ACHN (cell line): ENCODE measurements at places on chromosomes 2 and 18.

- peak; percentile 67 for DNase-seq
Measured at GRCh38 chr2:230671117-230671516, 41.5 kb upstream of the CAB39 start.

- no peak for DNase-seq
Measured at GRCh38 chr2:80852079-80852807, 547.7 kb upstream of the LRRTM1 start.

- DNase-seq: no peak
Measured at GRCh38 chr18:74505776-74506175, 9.6 kb downstream of the CNDP2 start.

DNA sequence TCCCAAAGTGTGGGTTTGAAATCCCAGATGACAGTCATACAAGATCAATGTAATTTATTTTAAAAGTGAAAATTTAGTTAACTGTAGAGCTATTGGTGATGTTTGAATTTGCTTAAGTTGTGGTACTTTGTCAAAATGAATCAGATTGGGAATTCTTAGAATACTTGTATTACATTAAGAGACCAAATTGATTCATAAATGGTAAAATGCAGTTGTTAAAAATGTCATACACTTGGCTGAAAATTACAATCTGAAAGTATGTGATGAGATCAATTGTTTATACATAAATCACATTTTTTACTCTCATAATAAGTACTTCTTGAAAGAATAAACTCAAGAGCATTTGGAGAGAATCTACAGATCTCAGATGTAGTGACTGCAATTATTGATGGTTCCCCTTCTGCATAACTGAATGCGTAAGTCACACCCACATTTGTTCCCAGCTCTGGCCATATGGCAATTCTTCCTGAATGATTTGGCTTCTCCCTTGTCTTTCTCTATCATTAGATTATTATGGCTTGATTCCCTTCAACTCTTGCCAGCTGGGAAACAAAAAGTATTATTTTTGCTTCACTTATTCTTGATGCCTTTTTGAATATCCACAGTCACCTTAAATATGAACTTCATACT, 558.5 kb downstream of the CPS1 start:
- DNase-seq: no peak

- DNase-seq: no peak
Measured at GRCh38 chr18:70029163-70029562, 81.5 kb upstream of the CD226 start.

- no peak for DNase-seq
Measured at GRCh38 chr18:59820663-59821062, 79.1 kb upstream of the PMAIP1 start.

GRCh38 chr2:109448946-109449788, 164.6 kb downstream of the SEPTIN10 start:
- no peak for DNase-seq

DNA sequence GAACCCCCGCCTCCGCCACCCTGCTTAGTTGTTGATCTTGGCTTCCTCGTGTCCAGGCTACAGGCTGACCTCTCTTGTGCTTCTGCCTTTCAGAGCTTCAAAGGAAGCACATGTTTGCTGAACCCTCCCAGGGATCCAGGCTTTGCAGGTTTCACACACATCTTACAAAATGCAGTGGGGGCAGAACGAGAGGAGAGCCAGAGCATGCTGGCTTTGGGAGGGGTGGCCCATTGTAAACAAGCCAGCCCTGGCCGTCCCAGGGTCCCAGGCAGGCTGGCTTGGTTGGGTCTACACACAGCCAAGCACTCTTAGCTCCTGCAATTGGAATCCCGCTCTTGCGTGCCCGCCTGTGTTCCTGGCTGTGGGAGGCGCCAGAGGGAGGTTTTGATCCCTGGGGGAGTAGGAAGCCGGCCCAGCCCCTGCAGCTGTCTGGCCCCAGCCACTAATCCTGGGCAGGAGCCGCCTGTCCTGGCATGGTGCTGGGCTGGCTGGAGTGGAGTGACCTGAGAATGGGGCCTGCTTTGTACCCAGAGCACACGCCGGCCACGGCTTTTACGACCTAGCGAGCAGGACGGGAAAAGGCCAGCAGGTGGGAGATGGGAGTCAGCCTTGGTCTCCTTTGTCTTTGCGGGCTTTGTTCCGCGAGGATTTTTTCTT, 53.9 kb downstream of the SH3BP4 start:
- no peak for DNase-seq

DNA sequence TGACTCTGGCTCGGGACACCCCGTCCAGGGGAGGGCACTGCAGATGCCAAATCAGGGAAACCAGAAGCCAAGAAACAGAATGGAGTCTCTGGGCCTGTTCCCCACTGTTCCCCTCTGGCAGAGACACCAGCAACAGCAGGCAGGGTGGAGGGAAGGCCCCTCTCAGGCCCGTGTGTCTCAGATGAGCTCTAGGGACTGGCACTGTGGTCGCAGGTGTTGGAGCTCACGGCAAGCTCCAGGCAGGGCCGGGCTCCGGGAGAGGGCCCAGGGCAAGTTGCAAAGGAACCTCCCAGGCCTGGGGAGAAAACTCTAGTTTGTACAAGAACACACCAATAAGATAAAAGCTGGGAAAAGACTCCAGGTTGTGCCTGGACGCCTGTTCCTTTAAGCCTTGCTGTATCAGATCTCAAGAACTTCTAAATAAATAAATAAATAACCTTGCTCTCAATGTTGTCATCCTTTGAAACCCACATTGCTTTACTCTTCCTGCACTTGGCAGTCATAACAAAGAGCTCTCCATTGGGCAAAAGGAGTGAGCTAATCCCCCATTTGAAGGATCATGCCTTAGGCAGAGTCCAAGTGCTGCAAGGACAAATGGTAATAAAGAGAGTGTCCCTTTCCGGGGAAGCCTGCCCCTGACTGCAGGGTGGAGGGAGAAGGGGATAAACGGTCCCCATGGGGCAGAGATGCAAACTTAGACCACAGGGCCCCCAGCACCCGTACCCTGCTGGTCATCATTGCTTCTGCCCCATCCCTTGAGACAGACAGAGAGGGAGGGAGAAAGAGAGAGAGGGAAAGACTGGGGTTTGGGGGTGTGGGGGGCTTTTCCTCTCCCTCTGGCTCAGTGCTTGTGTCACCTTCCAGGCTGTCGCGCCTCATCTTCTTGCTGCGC, 33.3 kb downstream of the CNGA3 start:
- DNase-seq: no peak

- no peak for DNase-seq
Measured at GRCh38 chr2:96412307-96413258, 77.0 kb downstream of the NCAPH start.

GRCh38 chr2:137036619-137037018, 271.3 kb downstream of the THSD7B start:
- DNase-seq: no peak

DNA sequence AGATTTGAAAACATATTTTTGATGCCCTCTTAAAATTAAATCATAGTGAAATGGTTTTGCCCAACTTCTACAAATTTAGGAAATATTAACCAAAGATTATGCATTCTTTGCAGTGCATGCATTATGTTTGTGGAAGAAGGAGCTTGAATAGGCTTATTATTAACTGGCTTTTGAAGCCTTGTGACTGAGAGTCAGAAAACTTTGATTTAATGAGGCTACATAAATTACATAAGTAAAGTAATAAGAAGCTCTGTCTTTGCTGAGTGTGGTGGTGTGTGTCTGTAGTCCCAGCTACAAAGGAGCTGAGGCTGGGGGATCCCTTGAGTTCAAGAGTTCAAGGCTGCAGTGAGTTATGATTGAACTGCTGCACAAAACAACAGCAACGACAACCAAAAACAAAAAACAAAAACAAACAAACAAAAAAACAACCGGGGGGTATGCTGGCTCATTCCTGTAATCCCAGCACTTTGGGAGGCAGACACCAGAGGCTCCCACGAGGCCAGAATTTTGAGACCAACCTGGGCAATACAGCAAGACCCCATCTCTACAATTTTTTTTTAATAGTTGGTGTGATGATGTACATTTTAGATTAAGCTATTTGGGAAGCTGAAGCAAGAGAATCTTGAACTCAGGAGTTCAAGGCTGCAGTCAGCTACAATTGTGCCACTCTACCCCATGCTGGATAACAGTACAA, 57.0 kb upstream of the LRRTM4 start:
- DNase-seq: peak; percentile 49

DNA sequence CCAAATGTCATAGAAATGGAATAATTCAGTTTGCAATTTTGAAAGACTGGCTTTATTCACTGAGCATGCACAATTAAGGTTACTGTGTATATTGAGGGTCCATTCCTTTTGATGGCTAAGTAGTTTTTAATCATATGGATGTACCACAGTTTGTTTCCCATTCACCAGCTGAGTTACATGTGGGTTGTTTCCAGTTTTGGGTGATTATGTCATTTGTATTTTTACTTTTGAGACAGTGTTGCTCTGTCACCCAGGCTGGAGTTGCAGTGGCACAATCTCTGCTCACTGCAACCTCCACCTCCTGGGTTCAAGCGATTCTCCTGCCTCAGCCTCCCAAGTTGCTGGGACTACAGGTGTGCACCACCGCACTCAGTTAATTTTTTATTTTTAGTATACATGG, 80.8 kb upstream of the MGAT4A start:
- no peak for DNase-seq

- DNase-seq: no peak
Measured at GRCh38 chr2:98025481-98026037, 29.8 kb upstream of the TMEM131 start.

GRCh38 chr2:186737732-186738508, 44.1 kb downstream of the FAM171B start:
- no peak for DNase-seq

- DNase-seq: no peak
Measured at GRCh38 chr18:2869207-2869606, 22.4 kb downstream of the EMILIN2 start.

GRCh38 chr2:55526174-55526573, 6.7 kb downstream of the CFAP36 start:
- no peak for DNase-seq

GRCh38 chr2:151632993-151633565, 101.2 kb downstream of the NEB start:
- peak; percentile 49 for DNase-seq

GRCh38 chr2:62884086-62884485, 166.5 kb upstream of the OTX1 start:
- DNase-seq: no peak

GRCh38 chr2:181241366-181241765, 215.8 kb upstream of the ITGA4 start:
- DNase-seq: no peak

GRCh38 chr2:217900010-217900779, 102.6 kb downstream of the TNS1 start:
- no peak for DNase-seq

- DNase-seq: no peak
Measured at GRCh38 chr18:10860928-10861327, 288.4 kb downstream of the PIEZO2 start.

DNA sequence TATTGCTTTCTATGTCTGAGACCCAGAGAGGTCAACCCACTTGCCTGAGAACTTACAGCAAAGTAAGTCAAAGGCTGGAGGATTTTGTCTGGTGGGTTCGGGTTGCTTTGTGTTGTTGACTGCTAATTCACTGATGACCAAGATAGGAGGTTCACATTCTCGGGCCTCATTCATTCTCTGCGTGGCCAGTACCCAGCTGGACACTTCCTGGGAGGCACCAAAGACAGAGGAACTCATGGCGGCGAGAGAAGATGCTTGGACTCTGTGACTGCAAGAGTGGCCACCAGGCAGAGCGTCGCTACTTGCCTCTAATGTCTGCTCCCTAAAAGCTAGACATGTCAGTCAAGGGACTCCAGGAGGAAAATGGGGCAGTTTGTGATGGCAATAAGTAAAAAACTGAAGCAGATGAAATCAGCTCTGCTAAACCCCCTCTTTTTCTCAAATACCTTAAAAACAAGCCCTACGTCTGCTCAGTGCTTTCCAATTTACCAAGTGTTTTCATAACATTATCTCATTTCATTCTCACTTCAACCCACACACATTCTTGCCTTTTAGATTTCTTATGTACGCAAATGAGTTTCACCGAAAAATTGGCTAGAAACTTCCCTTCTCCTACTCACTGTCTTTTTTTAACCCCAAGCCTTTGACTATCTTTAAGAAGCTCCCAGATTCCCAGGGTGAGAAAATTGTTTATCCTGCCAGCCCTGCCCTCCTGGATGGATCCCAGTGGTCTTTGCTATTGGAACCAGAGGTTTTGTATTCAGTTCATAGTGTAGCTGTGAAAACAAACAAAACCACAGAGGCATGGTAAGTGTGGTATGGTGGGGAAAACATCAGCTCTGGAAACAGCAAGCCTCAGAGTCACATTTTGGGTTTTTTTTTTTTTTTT, 4.9 kb upstream of the LBH start:
- no peak for DNase-seq

DNA sequence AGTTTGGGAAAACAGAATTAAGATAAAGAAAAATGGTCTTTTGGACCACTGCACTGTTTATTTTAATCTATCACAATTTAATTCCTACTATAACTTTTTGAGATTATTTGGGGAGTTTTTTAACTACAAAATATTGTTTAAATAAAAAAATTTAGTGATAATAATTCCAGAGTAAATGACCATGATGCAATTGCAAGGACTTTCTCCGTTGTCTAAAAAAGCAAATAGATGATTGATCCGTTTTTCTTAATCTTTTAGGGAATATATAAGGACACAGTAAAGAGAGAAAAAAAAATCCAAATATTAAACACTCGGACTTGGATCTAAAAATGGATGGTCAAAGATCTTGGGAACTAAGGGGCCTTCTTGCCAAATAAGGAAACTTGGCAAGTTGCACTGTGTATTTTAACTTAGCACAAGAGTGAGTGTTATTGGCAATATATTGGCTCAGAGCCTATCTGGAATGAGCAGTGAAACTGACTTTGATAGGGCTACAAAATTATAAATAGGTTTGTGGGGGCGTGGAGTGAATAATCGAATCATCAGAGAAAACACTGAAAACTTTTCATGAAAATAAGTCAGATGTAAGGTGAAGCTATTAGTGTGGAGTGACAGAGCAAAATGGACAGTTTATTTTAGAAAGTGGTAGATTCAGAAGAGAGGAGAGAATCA, 2.0 kb downstream of the MAP3K20 start:
- no peak for DNase-seq

- no peak for DNase-seq
Measured at GRCh38 chr2:188319838-188320237, 28.2 kb downstream of the GULP1 start.

DNA sequence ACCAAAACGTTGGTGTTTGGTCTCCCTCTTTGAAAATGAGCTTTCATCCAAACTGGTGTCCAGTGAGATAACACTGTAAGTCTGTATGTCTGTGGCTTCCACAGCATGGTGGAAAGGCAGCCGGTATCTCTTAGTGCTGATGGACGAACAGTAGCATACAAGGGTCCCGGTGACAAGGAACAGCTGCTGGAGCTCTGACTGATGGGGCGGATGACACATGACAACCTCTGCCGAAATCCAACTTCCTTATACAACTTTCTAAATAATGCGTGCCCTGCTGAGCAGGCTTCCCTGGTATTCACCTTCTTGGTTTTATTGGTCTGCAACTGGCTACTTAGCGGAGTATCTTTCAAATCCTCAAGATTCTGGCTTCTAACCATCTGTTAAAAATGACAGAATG, 216.2 kb downstream of the SRBD1 start:
- no peak for DNase-seq

- no peak for DNase-seq
Measured at GRCh38 chr2:46956981-46957531, 41.5 kb upstream of the MCFD2 start.

- no peak for DNase-seq
Measured at GRCh38 chr2:218021536-218022071, 18.8 kb upstream of the TNS1 start.

- no peak for DNase-seq
Measured at GRCh38 chr18:22399949-22400348, 17.8 kb downstream of the CTAGE1 start.

- peak; percentile 79 for DNase-seq
Measured at GRCh38 chr2:11344956-11345677, 681 bp upstream of the ROCK2 start.

- no peak for DNase-seq
Measured at GRCh38 chr2:65277118-65277517, 49.5 kb downstream of the ACTR2 start.
